ENCODE measurements at places on chromosomes 16 and 17. TPM values are rescaled to one million over a fixed set of nuclear protein-coding genes. Genes with fewer than 3 reads are reported as not detected.
A peak's percentile ranks its signal among the peaks of the same experiment; 100 is the strongest.

DNA sequence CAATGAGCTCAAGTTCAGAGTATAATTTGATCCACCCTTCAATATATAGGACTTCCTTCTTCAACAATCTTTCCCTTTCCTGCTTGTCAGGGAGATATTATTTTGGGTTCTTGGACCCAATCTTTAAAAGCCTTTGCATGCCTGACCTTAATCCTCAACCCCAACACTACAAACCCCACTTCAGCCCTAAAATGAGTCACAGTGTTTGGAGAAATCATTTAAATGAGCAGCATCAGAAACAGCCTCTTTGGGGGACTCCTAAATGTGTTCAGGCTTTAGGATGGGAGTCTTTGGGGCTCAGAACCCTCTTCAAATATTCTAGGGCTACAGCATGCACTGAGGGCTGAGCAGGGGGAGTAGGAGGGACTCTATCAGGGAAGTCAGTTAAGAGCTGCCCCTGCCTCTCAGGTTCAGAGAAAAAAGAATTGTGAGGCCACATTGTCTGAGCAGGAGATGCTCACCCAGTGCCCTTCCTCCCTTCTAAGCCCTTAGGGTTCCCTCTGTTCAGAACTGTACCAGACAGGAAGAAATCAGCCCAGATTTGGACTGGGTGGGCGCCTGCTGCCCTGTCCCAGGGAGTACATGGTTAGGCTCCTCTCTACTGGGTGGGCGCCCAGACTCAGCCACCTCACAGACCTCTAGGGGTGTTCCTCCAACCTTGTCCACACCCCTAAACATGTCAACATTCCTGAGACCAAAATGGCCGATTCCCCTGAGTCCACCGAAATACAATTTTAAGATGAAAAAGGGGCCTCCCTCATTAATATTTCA lies 5.0 kb downstream of the NEUROD2 start:
- H3K27me3 ChIP-seq: peaks cover 98% of the 10 kb centered on the region
- H3K36me3 ChIP-seq: no peaks in the 10 kb centered on the region
- H3K27ac ChIP-seq: no peak overlapping the region
- H3K4me1 ChIP-seq: no peaks in the 10 kb centered on the region
- DNase-seq: peak; percentile 54
- H3K4me3 ChIP-seq: no peak overlapping the region

MYADML2 gene
- not detected for total RNA-seq

GRCh38 chr16:88900662-88901052 lies 34.2 kb upstream of the PABPN1L start:
- DNase-seq: no peak
- no peak overlapping the region for H3K4me3 ChIP-seq
- H3K4me1 ChIP-seq: no peaks in the 10 kb centered on the region
- no peak overlapping the region for H3K27ac ChIP-seq
- peaks cover 8% of the 10 kb centered on the region for H3K27me3 ChIP-seq
- no peaks in the 10 kb centered on the region for H3K36me3 ChIP-seq

HP gene
- not detected for total RNA-seq

MRM1 gene
- 2.7 TPM for total RNA-seq

- H3K4me3 ChIP-seq: no peak overlapping the region
- H3K36me3 ChIP-seq: no peaks in the 10 kb centered on the region
- H3K27me3 ChIP-seq: no peaks in the 10 kb centered on the region
- H3K4me1 ChIP-seq: no peaks in the 10 kb centered on the region
- DNase-seq: no peak
- H3K27ac ChIP-seq: no peak overlapping the region
These were observed 176.8 kb upstream of the ASIC2 start for GRCh38 chr17:33469911-33470310.

DNA sequence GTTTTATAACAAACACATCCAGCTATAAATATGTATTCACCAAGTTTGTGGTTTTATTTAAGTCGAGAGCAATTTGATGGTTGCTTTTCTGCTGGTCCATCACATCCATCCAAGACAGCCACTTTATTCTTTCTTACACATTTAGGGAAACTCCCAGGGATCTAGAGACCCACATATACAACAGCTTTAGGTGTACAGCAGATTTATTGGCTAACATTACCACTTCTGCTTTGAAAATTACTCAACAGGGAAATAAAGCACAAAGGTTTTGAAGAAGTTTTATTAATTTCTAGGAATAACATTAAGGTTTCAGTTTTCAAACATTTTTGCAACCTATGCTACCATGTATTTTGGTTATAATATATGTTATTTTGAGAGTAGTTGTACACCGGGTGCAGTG lies 6.9 kb downstream of the ERCC4 start:
- no peak overlapping the region for H3K4me3 ChIP-seq
- H3K36me3 ChIP-seq: peaks cover 44% of the 10 kb centered on the region
- no peak for DNase-seq
- no peak overlapping the region for H3K27ac ChIP-seq
- H3K4me1 ChIP-seq: no peaks in the 10 kb centered on the region
- H3K27me3 ChIP-seq: no peaks in the 10 kb centered on the region

EVI2B gene
- 6.2 TPM for total RNA-seq

GRCh38 chr17:34125921-34126320 lies 129.2 kb upstream of the CCL2 start:
- no peak overlapping the region for H3K4me3 ChIP-seq

DNA sequence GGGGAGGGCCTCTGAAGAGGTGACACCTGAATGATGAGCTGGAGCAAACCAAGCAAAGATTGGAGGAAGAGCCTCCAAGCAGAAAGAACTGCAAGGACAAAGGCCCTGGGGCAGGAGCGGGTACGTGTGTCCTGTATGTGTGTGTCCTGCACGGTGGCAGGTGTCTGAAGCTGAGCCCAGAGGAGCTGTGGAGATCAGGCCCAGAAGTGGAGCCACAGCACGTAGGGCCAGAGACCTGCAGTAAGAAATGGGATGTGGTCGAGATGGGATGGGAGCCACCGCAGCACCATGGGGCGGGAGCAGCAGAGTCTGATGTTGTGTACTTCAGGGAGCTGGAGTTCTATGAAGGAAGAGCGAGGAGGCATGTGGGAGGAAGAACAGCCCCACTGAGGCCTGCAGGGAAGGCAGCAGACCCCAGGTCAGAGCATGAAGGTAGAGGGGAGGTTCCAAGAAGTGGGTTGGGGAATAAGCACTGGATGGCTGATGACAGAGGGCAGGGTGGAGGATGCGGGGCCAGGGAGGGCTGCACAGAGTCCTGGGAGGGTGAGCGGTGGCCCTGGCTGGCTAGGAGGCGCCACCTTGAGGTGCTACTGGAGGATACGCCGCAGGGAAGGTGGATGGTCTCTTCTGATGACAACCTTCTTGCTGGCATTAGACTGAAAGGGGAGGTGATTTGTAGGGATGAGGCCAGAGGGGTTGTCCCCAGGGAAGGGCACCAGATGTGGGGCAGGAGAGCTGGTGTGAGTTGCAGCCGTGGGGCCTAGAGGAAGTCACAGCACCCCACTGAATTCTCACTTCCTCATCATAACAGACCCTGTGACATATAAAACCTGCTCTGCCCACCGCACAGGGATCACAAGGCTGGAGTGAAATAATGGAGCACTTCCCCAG lies 10.6 kb upstream of the CETP start:
- no peak overlapping the region for H3K27ac ChIP-seq
- no peaks in the 10 kb centered on the region for H3K4me1 ChIP-seq
- no peak overlapping the region for H3K4me3 ChIP-seq
- H3K27me3 ChIP-seq: no peaks in the 10 kb centered on the region
- H3K36me3 ChIP-seq: peaks cover 7% of the 10 kb centered on the region

PLCD3 gene
- total RNA-seq: 47.7 TPM

DNA sequence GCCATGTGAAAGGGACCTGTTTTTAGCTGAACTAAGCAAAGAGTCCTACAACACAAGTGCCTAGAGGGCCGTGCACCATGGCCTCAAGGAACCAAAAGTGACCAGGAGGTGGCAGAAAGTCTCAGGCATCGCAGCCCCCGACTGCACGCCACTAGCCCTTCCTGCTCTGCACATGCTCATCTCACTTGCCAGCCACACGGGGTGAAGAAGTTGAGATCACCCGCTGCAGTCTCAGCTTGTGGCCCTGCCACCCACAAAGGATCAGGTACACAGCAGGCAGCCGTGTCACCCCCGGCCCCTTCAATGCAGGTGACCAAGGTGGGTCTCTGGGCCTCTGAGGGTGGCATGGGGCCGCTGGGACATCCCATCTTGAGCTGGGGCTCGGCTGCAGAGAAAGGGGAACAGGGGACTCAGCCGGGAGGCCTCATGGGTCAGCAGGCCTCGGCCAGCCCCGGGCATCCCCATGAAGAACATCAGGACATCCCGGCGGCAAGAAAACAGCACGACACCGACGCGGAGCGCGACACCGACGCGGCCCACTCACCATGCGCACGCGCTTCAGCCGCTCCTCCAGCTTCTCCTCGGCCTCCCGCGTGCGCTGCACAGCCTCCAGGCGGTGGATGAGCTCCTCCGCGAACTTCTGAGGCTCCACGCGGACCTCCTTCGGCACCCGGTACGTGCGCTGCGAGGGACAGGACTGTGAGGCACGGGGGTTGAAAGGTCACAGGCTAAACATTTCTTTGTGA lies 21.0 kb downstream of the PDIA2 start:
- no peak overlapping the region for H3K4me3 ChIP-seq
- no peaks in the 10 kb centered on the region for H3K4me1 ChIP-seq

DNA sequence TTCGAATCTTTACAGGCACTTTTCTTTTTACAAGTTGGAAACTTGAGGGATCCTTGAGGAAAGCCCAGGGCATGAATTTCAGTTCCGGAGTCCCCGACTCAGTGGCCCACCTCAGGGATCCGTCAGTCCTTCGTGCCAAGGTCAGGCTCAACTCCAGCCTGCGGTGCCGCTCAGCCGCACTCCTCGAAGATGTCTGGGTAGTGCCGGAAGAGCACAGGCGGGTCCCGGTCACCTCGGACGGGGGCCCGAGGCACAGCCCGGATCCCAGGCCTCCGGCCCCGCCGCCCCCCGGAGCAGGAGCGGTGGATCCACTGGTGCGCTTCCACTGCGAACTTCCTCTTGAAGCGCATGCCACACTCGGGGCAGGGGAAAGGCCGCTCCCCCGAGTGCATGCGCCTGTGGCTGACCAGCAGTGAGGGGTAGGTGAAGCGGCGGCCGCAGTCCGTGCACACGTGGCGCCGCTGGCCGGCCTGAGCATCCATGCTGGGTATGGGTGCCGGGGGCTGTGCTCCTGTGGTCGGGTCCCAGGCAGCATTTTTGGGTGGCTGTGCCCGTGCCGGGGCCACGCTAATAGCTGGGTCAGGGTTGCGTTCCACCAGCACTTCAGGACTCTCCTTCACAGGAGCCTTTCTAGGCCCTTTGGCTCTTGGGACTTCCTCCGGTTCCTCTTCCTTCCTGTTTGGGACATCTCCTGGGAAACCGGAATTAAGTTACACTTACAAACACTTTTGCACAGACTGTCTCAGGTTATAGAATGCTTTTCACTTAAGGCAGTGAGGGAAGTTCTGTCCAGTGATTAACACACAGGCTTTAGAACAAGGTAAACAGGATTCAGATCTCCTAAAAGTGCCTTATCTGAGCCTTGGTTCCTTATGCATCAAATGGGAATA lies 1.5 kb downstream of the ZNF688 start:
- H3K27me3 ChIP-seq: no peaks in the 10 kb centered on the region
- peaks cover 19% of the 10 kb centered on the region for H3K4me1 ChIP-seq
- H3K4me3 ChIP-seq: no peak overlapping the region
- no peak for DNase-seq
- no peak overlapping the region for H3K27ac ChIP-seq

DNA sequence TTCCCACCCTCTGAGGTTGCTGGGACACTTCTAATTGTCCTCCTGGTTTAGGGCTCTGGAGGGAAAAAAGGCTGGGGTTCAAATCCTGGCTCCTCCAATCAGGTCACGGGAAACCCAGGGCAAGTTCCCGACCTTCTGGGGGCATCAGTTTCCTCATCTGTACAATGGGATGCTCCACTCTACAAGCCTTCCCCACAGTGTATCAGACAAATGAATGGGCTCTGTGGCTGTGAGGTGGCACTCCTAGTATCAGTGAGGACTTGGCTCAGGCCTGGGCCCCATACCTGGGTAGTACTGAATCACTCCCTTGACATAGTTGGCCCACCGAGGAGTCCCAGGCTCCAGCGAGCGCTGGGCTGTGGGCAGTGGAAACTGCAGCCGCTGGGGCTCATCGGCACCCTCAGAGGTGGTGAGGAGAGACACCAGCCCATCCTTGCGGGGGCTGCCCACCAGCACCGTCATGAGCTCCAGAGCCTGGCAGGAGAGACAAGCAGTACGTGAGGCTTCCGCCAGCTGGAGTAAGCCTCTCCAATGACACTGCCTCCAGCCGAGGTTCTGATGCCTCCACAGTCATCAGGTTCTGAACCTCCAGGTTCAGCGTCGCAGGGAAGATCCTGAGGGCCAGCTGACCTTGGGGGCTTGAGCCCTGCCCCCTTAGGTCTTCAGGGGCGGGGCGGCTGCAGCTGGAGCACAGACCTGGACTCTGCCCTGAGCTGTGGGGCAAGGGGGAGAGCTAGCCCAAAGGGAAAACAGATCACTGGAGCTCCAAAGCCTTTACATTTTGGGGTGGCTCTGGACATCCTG lies 1.2 kb downstream of the GALK1 start:
- no peaks in the 10 kb centered on the region for H3K36me3 ChIP-seq
- H3K27ac ChIP-seq: no peak overlapping the region
- no peaks in the 10 kb centered on the region for H3K27me3 ChIP-seq
- peak overlapping the region; percentile 83 for H3K4me3 ChIP-seq

GRCh38 chr17:57045868-57046704 lies 39.0 kb upstream of the AKAP1 start:
- DNase-seq: peak; percentile 76
- no peak overlapping the region for H3K27ac ChIP-seq
- H3K27me3 ChIP-seq: peaks cover 21% of the 10 kb centered on the region
- no peaks in the 10 kb centered on the region for H3K36me3 ChIP-seq
- H3K4me1 ChIP-seq: no peaks in the 10 kb centered on the region
- H3K4me3 ChIP-seq: no peak overlapping the region

DNA sequence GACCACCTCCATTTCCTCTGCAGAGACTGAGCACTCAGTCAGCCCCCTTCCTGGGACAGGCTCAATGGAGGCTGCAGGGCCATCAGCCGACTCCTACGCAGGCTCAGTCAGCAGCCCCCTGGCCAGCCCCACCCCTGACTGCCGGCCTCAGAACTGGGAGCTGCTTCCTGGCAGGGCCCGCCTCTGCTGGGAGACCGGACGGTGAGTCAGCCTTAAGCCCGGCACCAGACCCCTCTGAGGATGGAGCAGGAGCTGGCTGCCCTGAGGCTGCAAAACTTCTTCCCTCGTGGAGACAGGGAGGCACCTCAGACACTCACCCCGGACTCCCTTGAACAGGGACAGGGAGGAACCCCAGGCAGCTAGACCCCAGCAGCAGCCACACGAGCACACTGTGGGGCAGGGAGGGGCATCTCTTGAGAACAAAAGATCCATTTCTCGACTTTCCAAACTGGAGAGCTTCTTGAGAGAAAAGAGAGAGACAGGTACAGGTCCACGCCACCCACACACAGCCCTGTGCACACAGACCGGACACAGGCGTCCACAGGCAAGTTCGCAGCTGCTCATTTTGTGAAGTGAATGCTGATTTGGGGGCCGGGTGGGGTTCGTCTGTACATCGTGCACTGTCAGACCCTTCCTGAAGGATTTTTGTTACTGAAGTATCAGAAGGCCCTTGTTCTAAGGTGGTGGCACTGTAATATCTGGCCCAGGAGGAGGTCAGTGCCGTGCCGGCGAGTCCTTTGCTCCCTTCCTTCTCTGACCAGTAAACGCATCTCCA lies 1.3 kb upstream of the TUBB3 start:
- H3K27me3 ChIP-seq: no peaks in the 10 kb centered on the region
- H3K27ac ChIP-seq: peak overlapping the region; percentile 100
- peaks cover 67% of the 10 kb centered on the region for H3K4me1 ChIP-seq
- H3K4me3 ChIP-seq: peak overlapping the region; percentile 72
